ENCODE measurements at places on chromosomes 1 and 21.
A peak's percentile ranks its signal among the peaks of the same experiment; 100 is the strongest.

DNA sequence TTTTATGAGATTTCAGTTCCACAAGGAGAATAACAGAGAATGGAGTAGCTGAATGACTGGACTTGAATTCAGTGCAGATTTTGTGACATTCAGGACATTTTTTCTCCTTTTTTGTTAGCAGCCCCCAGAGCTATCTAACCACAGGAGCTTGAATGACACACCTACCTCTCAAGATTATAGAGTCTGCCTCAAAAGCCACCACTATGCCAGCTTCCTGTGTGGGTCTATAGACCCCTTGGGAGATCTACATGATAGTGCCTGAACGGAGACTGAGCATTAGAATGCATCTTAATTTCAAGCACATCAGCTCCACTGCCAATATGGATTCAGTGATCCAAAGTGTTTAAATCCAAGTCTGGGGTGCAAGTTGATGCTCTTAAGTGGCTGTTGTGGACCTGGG, 74.4 kb upstream of the ZNF648 start:
- DNase-seq: no peak

GRCh38 chr1:99659755-99660210, 13.9 kb downstream of the PALMD start:
- DNase-seq: no peak

GRCh38 chr1:209389258-209389657, 194.3 kb upstream of the CAMK1G start:
- DNase-seq: no peak

- DNase-seq: no peak
Observed at GRCh38 chr1:169106921-169107602, 572 bp downstream of the ATP1B1 start.

DNA sequence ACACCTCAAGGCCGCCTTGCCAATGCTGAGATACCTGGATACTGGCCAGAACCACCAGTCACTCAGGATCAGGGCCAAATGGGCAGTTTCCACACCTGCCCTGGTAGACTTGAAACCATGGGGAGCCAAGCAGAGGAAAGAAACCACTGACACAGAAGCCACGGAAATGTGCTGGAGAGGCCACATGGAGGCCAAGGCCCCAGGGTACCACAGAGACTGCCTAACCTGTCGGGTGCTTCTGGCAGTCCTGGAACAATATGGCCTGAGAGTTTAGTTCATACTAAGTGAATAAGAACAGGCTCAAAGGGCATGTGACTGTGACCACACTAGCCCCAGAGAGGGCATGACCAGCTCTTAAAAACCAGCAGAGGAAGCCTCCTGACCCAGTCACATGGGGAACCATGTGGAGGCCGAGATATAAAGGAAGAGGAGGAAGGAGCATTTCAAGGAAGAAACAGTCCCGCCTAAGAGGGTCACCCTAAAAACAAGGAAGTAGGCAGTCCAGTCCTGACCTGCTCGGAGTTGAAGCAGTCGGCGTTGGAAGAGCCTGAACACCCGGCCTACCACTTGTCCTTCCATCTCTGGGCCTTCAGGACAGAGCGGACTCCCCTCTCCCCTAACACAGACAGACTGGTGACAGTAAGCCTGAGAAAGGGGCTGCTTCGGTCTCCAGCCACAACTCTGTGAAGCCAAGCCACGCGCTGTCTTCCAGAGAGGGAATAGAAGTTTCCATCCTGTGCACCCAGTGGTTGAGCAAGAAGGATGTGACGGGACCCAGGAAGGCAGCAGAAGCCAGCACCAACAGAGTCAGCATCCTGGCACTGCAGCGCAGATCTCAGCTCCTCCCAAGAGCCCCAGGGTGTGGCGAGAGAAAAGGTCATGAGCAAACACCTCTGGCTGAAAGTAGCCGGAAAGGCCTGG, at the start of gene DENND2D:
DENND2D (minus strand) TSS at position 766 of the 921 bp plus-strand sequence; CDS start at position 579, 187 bp downstream.
- no peak for DNase-seq

- DNase-seq: no peak
Observed at GRCh38 chr1:86965012-86965826, 50.8 kb downstream of the HS2ST1 start.

DNA sequence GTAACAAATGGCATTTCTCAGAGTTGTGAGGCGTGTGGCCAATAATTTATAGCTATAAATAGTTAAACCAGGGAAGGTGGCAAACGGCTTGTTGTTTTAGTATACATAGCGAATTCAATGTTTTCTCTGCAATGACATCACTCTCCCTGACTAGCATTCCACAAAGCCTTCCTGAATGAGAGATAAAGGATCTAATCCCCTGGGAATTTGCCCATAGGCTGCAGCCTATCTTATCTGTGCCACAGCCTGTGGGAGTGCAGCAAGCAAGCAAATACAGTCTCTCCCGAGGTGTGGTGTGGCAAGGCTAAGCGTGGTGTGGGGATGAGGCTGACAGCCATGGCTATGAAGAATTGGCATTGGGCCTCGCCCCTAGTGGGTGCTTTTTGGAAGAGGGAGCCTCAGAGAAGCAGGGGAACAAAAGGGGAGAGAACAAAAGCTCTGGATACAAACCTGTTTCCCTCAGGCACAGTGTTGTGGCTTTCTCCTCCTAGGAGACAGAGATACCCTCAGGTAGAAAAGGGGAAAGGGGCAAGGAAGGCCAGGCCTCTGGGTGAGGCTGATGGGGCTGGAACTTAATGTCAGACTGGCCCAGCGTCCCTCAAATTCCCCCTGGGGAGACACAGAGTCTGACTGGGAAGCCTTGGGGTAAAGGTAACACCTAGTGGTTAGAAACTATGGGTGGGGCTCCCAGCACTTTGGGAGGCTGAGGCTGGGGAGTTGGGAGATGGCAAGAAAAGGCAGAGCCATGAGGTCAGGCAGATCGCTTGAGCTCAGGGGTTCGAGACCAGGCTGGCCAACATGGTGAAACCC, 8.9 kb downstream of the TAGLN2 start:
- DNase-seq: no peak

DNA sequence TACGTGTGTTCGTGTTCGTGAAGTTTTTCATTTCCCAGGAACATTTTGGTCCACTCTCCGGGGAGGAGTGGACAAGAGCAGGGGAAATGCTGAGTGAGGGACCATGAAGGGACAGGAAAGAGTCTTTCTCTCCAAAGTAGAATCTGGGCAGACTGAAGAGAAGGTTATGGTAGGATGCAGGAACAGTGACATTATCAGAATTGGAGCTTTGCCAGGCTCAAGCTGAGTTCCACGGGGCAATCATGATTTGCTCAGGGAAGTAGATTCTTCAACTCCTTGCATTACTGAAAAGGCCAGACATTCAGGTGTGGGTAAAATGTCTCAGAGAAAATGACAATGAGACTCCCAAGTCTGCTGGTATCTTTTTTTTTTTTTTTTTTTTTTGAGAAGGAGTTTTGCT, 16.6 kb downstream of the ATP1A4 start:
- no peak for DNase-seq

- no peak for DNase-seq
Observed at GRCh38 chr21:38114717-38115333, 142.0 kb upstream of the KCNJ15 start.

GRCh38 chr1:45543581-45544417, 6.8 kb upstream of the AKR1A1 start:
- DNase-seq: peak; percentile 66

DNA sequence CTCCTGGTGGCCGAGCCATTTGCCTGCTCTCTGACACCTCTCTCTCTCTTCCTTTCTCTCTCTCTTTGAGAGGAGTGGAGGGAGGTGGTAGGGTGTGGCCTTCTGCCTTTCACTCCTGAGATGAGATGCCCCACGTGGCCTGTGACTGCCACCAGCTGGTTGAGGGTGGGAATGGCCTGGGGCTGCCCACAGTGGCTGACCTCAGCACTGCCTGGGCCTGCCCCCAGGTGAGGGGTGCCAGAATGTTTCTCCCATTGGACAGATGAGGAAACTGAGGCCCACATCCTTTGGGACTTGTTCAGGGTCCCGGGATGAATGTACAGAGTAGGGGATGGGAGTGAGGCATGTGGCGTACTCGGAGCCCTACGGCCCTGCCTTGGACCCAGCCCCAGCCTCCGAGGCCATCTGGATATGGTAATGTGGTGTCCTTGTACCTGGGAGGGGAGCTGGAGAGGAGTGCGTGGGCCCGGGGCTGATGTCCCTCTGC, 12.7 kb upstream of the C1orf167 start:
- DNase-seq: no peak

- no peak for DNase-seq
Observed at GRCh38 chr21:29164323-29164942, 34.0 kb downstream of the MAP3K7CL start.

GRCh38 chr1:119539636-119540035, 32.6 kb downstream of the HSD3B1 start:
- DNase-seq: no peak

DNA sequence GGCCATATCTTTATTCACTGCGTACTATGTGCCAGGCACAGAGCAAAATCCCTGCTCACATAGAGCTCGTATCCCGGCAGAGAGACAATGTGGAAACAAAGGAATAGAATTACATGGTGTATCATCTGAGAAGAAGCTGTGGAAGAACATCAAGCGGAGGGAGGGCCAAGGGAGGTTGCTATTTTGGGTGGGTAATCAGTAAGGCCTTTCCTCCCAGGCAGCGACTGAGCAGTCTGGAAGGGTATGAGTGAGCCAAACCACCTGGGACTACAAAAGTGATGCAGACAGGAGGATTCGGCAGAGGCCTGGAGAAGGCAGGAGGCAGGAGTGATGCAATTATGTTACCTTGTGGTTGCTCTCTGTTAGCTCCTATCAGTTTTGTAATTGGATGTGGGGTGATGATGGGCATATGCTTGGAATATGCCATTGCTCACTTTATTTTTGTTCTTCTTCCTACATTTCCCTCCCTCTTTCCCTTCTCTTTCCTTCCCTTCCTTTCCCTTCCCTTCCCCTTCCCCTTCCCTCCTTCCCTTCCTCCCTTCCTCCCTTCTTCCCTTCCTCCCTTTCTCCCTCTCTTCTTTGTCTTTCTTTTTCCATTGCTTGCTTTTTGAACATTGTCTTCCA, 172.9 kb downstream of the DISC1 start:
- no peak for DNase-seq

DNA sequence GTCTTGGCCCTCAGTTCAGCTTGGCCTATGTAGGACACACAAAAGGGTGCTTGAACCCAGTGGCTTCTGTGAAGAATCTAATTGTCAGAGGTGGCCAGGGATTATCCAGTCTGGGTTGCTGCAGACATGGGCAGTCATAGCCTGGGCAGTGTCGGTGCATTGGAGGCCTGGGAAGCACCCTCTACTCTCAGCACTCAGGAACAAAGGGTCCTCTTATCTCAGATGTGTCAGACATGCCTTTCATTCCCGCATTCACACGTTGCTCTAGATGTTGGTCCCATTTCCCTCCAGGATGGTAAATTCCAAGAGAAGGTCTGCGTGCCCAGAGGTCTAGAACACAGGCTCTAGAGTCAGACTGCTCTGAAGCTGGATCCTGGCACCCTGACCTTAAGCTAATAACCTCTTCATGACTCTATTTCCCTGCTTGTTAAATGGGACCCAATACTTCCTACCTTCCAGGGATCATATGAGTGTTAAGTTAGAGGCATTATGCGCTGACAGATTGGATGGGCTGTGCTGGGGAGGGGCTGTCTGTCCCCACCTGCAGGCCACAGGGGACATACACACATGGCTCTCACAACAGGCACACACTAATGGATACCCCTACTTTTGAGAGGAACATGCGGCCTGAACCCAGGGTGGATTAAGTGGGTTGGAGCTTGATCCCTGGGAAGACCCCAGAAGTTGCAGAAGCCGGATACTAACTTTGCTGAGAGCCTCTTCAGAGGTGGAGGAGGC, 16.5 kb upstream of the EDN2 start:
- no peak for DNase-seq

DNA sequence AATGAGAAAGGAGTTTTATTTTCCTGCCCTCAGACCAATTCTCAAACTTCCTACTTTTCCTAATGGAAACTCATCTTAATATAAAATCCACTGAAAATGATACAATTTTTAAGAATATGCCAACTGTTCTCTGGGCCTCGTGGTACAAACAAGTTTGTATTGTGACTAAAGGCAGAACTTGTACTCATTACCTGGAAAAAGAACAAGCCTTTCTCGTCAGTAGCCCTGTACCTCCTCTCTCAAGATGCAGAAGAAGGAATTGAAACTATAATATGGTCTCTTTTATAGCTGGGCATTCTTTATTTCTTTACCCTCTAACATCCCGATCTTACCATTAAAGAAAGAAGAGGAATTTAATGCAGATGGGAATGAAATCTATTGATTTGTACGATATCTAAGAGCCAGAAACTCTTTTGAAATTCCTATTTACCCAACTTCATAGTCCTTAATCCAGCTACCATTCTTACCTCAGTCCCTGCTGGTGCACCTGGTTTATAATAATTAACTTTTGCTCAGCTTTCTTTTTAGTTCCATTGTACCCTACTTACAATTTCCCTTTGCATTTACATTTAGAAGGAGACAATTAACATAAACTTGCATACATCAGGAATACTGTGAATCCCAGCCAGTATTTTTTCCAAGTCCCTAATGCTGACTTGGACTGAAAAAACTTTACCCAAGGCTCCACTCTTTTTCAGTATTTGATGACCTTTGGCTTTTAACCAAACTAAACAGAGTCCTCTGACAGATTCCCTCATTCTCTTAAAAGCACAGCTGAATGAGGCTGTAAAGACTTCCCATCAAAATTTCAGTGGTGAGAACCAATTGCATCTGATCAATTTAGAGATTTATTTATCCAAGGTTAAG, 1162.4 kb downstream of the BRINP3 start:
- no peak for DNase-seq

DNA sequence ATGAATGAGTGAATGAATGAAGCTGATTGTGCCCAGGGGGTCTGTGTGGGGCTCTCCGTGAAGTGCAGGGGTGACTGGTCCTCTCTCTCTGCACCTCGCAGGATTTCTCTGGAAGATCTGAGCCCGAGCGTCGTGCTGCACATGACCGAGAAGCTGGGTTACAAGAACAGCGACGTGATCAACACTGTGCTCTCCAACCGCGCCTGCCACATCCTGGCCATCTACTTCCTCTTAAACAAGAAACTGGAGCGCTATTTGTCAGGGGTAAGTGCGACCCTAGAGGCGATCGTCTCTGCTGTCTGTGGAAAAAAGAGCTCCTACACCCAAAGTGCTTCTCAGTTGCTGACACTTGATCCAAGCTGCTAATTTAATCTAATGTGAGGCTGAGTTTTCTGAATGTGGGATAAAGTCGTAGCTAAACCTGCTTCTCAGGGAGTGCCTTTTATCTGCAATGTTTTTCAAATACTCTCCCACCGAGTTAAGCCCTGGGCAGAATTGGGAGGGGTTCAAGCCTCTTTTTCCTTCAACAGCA, 101.7 kb downstream of the HUNK start:
- DNase-seq: no peak

- DNase-seq: no peak
Observed at GRCh38 chr1:32859915-32860314, 10.8 kb downstream of the FNDC5 start.

DNA sequence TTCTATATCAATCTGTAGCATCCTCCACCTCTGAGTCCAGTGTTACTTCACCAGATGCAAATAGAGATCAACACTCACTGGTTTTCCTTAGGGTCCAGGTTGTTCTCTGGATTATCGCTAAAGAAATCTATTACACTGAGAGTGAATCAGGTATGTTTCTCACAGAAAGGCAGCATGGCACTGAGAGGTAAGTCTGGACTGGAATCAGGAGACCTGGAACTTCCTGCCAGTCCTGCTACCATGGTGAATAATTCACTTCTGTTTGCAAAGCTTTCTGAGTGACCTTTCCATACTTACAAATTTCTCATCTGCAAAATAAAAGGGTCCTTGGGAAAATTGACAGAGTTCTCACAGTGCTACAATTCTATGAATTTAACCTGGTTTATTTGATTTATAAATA, 1583.3 kb downstream of the MRPL39 start:
- no peak for DNase-seq

- peak; percentile 14 for DNase-seq
Observed at GRCh38 chr1:15684468-15685291, 560 bp downstream of the PLEKHM2 start.

GRCh38 chr1:24437631-24438396, 22.2 kb downstream of the NIPAL3 start:
- no peak for DNase-seq
